Renal cortex interstitium (tissue), 15 donors: ENCODE measurements at places on chromosomes 16 and 17.

DNA sequence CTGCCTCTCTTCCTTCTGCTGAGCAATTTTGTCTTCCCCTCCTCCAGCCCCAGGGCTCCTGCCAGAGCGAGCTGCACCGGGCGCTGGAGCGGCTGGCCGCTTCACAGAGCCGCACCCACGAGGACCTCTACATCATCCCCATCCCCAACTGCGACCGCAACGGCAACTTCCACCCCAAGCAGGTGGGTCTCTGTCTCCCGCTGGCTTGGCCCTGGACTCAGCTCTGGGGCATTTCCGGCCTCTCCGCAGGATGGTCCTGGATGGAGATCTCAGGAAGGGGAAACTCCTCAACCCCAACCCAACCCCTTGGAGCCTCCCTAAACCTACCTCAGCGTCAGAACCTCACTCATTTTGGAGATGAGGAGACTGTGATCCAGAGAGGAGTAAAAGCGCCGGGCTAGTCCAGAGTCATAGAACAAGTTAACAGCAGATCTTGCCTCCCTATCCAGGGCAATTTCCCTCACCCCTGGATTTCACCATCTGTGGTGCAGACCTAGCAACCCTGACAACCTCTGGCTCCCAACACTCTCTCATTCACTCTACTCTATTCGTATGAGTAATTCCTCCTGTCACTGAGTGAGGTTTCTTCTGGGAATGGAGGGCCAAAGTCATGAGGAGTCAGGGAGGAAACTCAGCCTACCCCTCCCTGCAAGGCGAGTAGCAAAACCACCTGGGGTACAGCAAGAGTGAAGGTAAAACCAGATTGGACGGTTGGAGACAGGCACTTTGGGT lies 10.8 kb downstream of the IGFBP4 start:
- no peak for DNase-seq

GRCh38 chr16:81484908-81485624 lies 40.5 kb downstream of the CMIP start:
- DNase-seq = no peak

- DNase-seq = no peak
Measured at GRCh38 chr16:85040685-85041084, 13.1 kb downstream of the KIAA0513 start.

DNA sequence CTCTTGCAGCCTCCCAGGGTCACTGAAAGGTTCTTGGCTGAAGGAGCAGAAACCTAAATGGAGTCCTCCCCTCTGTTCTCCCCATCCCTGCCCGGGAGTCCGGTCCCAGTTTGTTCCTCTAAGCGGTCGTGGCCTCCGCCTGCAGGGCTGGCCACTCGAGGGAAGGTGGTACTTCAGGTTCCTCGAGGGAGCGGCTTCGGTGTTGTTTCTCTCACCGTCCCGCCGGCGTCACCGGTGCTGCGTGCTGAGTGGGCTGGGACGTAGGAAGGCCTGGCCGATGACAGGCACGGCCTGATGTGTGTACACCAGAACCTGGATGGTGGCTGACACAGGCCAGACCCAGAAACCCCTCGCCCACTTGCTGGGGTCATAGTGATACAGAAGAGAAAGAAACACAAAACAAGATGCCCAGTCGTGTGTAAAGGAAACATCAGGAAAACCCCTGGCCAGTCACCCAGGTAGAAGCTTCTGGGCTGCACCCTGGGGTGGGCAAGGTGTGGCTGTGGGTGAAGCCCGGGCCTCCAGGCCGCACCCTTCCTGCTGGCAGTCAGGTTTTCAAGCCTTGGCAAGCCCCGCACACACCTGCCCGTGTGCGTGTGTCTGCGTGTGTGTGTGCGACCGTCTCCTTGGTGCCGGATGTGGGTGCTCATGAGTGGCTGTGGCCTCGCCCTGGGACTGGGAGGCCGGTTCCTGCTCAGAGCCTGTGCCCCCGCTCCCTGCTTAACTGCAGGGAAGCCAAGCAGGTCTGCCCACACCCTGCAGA lies 52.0 kb downstream of the BAIAP2 start:
- DNase-seq = no peak

- no peak for DNase-seq
Measured at GRCh38 chr16:50560903-50561863, 13.0 kb downstream of the NKD1 start.

DNA sequence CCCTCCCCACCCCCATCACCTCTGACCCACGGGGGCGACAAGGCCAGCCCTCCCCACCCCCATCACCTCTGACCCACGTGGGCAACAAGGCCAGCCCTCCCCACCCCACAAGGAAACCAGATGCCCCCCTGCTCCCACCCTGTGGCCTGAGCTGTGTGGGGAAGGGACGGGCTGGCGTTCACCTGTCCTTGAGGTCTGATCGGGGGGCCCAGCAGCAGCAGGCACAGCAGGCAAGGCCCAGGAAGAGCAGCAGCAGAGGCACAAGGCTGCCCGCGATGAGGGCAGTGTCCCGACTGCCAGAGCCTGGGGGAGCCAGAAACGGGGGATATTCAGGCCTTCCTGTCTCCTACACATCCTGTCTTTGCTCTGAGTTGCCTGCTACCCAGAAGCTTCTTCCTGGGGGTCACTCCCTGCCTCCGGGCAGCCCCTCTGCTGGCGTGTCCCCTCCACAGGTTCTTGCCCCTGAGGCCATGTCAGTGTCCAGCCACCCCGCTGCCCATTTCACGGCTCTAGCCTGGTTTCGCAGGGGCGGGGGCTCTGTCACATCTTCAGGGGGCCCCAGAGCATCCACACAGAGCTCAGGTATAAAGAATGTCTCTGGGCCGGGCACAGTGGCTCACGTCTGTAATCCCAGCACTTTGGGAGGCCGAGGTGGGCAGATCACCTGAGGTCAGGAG lies 6.8 kb downstream of the SCARF1 start:
- DNase-seq = no peak

GRCh38 chr17:7107012-7107754 lies 7.4 kb downstream of the ASGR2 start:
- DNase-seq = no peak

- DNase-seq = no peak
Measured at GRCh38 chr16:70419384-70420327, 19.2 kb downstream of the ST3GAL2 start.

- no peak for DNase-seq
Measured at GRCh38 chr16:84833144-84833500, 13.3 kb downstream of the CRISPLD2 start.

DNA sequence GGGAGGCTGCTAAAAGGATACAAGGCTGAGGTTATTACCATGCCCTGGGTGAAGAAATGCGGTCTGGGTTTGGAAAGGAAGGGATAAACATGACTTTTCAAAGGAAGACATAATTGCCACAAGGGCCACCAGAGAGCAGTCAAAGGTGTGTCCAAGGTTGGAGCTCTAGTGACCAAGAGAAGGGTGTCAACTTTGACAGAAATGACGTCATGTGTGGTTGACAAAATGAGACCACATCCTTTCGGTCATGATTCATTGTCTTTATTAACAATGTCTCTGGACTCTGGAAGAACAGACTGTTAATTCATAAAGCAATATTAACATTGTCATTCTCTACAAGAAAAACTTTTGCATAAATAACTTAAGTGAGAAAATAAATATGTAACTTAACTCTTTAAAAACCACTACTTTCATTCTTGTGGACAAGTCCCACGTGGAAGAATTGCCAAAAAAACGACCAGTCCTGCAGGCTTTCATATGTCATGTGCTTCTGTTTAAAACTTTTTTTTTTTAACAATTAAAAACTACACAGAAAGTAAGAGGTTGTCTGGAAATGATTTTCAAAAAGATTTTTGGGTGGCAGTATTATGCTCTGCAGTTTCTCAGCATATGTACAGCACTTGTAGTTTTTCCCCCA lies 5.0 kb downstream of the SOST start:
- no peak for DNase-seq

DNA sequence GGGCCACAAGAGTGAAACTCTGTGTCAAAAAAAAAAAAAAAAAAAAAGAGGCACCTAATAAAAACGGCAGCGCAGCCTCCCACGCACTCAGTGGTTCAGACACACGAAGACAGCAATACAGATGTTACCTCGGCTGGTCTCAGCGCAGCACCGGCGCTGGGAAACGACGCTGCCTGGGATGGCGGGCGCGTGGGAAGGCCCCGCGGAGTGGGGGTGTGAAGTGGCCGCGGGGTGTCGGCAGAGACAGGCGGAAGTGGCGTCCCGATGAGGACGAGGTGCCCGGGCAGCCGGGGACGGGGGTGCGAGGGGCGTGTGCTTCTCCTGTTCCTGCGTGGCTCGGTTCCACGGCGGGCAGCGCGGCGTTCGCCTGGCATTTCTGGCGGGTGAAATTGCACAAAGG lies 179.4 kb downstream of the BANP start:
- no peak for DNase-seq

DNA sequence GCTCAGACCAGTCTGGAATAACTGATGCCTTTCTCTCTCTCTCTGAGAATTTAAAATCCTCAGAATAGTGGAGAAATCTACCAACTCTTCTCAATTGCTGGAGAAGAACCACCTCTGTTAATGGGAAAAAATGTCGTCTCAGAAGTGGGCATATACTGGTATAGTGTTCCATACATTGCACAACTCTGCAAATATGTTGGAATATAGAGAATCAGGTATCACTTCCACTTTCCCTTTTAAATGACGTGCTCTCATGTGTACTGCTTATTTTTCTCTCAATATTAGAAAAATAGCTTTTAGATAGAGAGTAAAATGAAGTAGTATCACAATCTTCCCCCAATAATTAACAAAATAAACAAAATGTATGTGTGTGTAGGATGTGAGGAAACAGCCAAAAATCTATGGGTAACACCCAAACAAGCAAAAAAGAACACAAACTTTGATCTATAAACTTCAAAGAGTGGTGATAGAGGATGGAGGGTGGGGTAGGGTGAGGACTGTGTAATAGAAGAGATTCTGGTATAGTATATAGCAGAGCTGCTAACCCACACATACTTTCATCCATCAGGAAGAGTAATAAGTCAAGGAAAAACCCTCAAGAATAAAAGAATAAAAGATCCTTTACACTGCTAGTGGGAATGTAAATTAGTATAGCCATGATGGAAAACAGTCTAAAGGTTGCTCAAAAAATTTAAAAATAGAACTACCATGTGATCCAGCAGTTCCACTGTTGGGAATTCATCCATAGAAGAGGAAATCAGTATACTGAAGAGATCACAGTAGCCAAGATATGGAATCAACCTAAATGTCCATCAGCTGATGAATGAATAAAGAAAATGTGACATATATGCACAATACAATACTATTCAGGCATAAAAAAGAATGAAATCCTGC lies 46.9 kb downstream of the NFATC3 start:
- no peak for DNase-seq

DNA sequence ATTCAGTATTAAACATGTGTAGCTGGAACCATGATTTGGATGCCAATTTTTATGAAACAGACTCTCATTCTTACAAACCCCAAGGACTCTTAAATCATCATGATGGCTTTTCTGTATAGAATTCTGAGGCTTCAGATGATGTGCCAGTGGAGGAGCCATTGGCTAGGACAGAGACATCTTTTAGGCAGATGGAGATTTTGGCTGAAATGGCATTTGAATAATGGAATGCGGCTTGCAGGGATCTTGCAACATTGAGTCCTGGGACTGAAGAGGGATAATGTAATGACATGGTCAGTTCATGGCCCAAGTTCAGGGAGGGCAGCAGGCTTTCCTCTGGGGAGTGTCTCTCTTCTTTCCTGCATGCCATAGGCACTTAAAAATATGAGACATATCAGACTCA lies 172.4 kb downstream of the ABCA8 start:
- DNase-seq = no peak

- no peak for DNase-seq
Measured at GRCh38 chr17:61456688-61457225, 4.5 kb downstream of the TBX4 start.
